Thyroid gland (tissue), 4 donors: ENCODE measurements at places on chromosomes 4 and X.

GRCh38 chrX:153944140-153944799 lies at the start of gene RENBP:
Gene RENBP (minus strand): TSS chrX:153944643. CDS start chrX:153944610, 33 bp downstream.
- peak; percentile 48 for DNase-seq

DNA sequence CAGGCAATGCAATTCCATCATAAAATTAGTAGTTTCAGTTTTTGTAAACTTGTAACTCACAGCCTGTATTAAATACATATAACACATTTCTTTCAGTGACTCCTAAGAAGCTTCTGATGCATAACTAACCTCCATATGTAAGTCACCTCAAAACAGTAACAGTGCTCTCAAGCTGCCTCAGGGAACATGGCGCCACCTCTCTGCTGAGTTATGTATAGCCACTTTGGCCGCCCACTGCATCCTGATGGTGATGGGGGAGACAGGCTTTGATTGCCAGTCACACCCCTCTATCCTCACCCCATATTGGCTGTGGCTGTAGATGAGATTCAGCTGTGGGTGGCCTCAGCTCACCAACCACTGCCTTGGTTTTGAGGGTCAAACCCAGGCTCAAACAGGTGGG lies 54.3 kb downstream of the LRBA start:
- no peak for DNase-seq

GRCh38 chrX:68204521-68205038 lies 228.7 kb downstream of the OPHN1 start:
- DNase-seq: no peak

DNA sequence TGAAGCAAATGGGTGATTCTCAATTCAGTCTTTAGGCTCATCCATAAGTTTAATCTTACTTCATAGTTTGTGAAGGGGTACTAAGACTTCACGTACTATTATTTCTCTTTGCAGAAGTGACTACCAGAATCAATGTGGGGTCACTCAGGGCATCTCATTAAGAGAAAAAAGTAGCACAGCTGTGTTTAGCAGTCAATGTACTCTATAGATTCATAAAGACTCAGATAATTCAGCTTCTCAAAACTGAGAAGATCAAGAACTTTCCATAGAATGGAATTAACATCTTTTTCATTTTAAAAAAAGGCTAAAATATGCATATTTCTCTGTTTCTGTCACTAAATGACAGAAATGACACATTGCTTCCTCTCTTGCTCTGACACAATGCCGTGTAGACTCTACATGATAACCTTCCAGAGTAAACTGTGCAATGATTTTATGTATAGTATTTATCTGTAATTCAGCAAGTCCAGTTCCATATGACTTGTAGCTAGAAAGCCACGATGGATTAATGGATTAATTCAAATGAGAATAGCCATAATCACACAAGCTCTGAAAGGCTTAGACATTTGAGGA lies 20.3 kb upstream of the LSM6 start:
- DNase-seq: no peak

- DNase-seq: no peak
Observed at GRCh38 chr4:188008377-188008776, 12.8 kb downstream of the ZFP42 start.

DNA sequence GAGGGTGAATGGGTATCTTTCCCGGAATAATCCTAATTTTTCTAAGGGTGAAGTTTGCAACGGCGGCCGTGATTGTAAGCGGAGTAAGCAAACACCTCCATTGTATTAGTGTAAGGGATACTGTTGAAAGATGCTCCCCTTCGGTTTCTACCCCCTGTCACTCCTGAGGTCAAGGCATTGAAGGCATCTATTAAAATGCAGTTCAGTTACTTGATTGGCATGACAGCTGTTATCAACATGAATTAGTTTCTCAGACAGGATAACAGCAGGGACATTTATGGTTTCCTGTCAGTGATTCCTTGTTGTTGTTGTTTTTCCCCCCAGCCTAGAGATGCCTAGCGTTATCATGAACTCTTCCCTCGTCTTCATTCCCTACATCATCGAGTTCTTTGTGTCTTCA lies 552 bp downstream of the SLC25A14 start:
- no peak for DNase-seq

DNA sequence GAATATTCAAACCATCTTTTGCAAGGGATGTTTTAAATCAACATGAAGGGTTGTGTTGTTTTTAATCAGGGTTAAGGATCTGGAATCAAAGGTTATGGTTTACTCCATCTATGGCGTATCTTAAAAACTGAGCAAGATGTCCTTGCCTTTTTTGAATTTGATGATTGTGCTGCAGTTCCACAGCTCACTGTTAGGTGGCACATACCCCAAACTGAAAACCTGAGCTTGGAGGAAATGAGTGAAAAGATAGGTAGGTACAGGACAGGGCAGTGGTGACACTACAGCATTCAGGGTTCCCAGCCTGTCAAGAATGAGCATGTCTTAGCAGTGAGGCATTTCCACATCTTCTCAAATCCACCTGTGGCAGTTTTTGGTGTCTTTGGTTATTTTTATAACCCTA lies 13.1 kb upstream of the EOLA1 start:
- DNase-seq: no peak

GRCh38 chr4:121050300-121050699 lies 22.0 kb downstream of the NDNF start:
- no peak for DNase-seq

DNA sequence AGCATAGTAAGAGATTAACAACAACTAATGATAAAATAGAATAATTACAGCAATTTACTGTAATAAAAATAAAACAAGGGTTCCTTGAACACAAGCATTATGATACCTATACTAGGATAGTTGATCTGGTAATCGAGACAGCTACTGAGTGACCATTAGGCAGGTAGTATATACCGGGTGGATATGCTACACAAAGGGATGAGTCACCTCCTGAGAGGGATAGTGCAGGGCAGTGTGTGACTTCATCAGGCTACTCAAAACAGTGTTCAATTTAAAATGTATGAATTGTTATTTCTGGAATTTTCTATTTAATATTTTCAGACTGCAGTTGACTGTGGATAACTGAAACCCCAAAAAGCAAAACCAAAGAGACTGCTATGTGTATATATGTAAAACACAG lies 9.7 kb upstream of the ANTXR2 start:
- DNase-seq: no peak

- no peak for DNase-seq
Observed at GRCh38 chrX:16258882-16259281, 91.6 kb downstream of the MAGEB17 start.

GRCh38 chr4:4456351-4456750 lies 69.4 kb downstream of the NSG1 start:
- DNase-seq: no peak

DNA sequence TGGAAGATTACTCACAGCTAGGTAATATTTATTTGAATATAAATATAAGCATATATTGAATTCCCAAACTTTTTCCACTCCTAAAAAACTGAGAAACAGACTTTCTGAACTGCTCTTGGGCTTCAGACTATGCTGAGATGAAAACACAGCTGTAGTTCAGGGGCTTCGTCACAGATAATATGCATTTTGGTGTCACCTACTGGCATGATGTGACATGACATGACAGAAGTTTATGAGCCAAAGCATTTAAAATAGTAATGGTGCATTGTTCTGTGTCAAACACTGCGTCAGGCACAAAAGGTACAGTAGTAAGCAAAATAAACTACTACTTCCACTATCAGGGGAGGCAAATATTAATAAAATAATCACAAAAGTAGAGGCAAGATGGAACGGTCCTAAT lies 171.3 kb downstream of the BTC start:
- no peak for DNase-seq

GRCh38 chrX:41445171-41445570 lies 2.0 kb upstream of the NYX start:
- DNase-seq: no peak

DNA sequence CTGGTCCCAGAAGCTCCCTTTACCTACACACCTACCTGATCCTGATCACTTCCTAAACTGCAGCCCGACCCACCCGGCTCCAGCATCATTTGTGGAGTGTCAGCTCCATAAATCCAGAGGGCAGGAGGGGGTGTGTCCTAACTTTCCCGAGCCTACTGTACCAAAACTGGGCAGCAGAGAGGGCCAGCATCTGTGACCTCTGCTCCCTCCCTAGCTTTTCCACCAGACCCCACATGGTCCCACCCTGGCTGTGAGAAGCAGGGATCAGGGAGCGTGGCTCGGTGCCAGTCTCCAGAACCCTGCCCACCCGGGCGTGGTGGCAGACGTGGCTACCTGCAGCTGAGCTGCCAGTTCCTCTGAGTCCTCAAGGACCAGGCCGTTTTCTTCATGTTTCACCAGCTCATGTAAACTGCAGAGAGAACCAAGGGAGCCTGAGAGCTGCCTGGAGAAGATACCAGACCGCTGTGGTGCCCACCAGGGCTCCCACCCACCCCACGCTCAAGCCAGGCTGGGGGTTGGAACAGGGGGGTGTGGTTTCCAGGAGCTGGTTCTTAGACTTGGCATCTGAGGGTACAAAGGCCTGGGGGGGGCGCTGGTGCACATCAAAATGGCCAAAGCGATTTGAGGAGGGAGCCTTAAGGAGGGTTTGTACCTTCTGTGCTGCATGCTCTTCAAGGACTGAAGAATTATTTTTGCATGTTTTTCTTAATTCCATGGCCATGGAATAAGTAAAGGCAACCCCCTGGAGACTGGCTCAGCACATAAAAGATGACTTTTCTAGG lies 76.7 kb upstream of the DRD5 start:
- DNase-seq: no peak

DNA sequence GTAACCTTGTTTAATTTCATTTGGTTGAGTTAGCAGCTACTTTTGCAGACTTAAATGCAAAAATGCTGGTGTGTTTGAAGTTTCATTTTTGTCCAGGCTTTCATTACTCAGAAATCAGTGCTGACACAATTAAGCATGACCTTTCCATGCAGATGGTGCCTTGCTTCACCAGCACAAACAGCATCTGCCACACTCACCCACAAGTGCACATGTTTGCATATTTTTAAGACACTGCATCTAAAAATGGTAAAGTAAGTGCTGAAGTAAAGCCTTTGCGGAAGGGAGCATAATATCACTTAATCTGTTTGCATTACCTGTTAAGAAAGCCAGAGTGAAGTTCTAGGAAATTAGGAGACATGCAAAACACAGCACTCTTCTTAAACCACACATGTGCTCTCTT lies 7.3 kb upstream of the DAPP1 start:
- no peak for DNase-seq

DNA sequence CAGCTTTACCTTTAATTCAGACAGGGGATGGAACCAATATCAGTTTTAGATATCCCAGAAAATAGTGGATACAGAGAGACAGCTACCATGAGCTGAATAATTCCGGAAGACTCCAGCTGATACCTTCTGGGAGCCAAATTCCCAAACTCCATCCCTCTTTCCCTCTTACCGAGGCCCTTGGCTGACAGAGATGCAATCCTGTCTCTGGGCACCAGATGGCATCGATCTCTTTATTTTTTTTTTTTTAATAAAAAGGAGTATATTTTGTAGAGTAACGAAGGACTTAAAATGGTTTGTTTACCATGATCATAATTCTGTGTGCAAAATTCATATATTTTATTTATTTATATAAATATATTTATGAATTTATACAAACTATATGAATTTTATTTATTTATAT lies 31.0 kb downstream of the RAB40A start:
- DNase-seq: no peak

DNA sequence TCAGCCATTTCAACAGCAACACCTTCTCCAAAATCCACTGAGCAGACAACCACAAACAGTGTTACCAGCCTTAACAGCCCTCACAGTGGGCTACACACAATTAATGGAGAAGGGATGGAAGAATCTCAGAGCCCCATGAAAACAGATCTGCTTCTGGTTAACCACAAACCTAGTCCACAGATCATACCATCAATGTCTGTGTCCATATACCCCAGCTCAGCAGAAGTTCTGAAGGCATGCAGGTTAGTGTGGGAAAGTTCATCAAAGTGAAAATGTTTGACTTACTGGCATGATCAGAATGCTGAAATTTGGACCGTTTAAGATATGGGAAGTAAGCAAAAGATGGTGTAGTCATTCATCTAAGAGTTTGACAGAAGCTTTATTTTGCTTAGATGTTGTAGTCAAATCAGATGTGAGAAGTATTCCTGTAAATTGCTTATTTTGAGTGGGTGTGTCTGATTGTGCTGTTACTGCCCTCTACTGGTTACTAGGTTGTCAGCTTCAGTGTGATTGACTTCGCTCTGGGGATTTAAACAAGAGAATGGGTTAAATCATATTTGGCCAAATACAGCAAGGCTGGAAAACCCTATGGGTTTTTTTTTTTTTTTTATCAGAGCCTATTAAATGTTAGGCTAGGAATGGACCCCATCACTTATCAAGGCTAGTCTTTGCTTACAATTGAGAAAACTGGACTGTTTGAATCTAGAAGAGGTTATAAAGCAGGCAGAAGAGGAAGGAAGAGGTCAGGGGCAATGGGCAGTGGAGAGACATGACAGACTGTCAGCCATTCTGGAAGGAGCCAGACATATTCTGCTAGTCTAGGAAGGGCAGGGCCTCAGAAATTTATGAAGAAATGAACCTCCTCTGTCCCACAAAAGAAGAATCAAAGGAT lies 130.3 kb downstream of the DIPK2B start:
- no peak for DNase-seq

DNA sequence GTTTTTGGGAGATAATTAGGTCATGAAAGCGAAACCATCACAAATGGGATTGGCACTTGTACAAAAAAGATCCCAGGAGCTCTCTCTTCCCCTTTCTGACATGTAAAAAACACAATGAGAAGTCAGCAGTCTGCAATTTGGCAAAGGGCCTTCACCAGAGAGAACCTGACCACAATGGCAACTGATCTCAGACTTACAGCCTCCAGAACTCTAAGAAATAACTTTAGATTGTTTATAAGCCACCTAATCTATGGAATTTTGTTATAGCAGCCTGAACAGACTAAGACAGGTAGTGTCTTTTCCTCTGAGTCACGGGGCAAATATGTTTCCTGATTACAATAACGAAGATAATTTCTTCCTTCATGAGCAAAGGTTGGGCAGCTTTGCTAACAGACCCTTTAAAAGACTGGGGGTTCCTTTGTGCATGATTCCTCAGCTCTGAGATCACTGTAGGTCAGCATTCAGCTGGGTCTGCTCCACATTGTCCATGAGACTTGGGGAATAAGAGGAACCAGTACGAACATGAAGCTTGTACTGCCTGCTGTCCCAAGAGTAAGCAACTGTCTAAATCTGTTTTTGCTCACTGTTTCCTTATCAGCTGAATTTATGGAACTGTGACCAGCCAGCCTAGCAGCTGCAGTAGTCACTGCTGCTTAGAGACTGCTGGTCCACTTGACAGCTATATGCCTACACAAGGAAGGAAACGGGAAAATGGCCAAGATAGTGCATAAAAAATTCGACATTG lies 191.6 kb downstream of the ANAPC10 start:
- no peak for DNase-seq

GRCh38 chr4:122469457-122469856 lies 12.9 kb upstream of the IL2 start:
- no peak for DNase-seq

GRCh38 chr4:26459756-26460530 lies 30.3 kb downstream of the CCKAR start:
- no peak for DNase-seq
